ENCODE measurements at places on chromosomes 11 and 22.

GRCh38 chr11:35420371-35420770, 1.0 kb upstream of the SLC1A2 start:
- DNase-seq: no peak

DNA sequence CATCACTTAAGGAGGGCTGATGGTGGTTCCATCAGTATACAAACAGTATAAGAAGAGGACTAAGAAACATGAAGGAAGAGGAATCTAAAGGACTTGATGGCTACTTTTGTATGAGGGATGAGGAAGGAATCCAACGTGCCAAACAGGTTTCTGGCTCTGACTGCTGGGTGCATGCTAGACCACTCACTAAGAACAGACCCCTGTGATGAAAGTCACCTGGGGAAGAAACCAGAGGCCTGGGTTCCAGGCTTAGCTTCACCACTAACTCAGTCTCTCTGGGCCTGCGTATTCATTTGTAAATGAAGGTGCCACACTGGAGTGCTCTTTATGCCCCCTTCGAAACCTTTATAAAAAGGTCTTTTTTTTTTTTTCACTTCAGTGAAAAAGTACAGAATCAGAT, 55.1 kb downstream of the AAMDC start:
- no peak for DNase-seq

DNA sequence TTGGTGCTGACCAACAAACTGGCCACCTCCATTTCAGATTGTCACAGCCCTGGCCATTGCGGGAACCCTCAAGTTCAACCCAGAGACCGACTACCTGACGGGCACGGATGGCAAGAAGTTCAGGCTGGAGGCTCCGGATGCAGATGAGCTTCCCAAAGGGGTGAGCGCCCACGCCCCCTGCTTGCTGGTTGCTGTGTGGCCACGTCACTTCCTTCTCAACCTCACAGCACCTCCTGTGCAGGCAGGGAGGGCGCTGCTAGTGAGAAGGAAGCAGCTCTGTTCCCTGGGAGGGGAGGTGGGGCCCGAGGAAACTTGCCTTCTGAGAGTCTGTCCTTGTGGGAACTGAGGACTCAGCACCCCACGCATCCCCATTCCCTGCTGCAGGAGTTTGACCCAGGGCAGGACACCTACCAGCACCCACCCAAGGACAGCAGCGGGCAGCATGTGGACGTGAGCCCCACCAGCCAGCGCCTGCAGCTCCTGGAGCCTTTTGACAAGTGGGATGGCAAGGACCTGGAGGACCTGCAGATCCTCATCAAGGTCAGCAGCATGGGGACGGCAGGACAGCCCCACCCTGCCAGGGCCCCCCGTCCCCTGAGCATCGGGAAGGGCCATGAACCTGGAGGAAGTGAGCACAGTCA, 19.3 kb downstream of the POLR3H start:
- DNase-seq: peak; percentile 56

DNA sequence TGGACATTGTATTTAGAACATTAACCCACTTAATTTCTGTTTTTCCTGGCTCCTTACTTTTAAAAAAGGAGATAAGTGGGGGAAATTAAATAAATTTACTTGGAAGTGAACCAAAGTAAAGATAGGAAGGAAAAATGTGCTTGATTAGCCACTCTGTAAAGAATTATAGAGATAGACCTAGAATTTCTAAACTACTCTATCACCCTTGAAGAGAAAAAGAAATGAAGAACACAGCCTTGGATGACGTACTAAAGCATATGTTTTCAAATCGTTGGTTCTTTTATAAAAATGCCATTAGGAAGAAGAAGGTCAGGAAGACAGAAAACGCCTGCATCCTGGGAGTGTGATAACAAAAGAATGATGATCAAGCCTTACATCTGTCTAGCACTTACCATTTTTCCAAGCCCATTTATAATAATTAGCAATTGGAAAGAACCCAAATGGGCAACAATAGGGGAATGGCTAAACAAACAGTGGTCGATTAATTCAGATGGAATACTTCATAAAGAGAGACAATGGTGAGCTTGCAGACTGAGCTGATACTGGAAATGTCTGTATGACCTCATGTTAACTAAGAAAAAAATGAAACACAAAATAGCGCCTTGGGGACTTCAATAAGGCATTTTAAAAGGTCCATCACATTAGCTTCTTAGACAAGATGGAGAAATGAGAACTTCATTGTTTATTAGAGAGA, 81.0 kb upstream of the LRRC55 start:
- DNase-seq: no peak

DNA sequence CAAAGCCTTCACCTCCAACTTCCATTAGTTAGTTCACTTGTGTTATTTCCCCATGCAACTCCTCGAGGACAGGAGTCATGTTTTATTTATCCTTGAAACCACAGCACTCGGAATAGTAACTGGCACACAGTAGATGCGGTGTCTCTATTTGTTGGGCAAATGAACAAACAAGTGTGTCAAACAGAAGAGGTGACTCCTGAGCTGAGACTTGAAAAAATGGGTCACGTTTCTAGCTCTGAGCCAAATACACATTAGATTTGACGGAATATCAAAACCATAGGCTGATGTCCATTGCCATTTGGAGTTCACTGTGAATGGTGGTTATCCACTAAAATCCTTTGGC, 68.9 kb downstream of the C11orf91 start:
- no peak for DNase-seq

DNA sequence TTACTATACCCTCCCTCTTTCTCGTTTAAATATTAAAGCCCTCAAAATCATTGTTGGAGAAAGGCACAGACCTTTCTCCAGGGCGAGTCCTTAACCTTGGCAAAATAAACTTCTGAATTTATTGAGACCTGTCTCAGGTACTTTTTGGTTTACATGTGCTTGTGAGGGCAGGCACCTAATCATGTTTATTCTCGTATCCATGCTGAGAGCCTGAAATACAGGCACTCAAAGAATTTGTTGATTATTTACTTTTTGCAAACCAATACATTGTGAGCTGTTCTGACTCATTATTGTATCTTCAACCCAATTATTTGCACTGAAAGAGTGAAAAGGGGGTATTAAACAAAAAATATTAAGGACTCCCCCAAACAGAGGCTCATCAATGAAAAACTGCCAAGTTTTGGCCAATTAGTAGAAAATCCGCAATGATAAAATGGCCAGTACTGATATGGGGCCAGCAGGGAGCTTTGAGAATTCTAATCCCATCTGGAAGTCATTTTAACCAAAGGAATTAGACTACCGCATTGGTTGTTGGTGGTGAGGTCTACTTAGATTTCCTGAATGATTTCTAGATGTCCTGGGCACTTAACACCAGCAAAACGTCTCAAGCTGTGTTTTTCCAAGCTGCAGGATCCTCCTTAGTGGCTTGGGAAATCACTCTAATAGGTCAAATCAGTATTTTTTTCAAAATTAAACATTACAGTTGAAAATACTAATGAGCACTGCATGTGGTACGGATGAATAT, 157.3 kb downstream of the SWAP70 start:
- no peak for DNase-seq

DNA sequence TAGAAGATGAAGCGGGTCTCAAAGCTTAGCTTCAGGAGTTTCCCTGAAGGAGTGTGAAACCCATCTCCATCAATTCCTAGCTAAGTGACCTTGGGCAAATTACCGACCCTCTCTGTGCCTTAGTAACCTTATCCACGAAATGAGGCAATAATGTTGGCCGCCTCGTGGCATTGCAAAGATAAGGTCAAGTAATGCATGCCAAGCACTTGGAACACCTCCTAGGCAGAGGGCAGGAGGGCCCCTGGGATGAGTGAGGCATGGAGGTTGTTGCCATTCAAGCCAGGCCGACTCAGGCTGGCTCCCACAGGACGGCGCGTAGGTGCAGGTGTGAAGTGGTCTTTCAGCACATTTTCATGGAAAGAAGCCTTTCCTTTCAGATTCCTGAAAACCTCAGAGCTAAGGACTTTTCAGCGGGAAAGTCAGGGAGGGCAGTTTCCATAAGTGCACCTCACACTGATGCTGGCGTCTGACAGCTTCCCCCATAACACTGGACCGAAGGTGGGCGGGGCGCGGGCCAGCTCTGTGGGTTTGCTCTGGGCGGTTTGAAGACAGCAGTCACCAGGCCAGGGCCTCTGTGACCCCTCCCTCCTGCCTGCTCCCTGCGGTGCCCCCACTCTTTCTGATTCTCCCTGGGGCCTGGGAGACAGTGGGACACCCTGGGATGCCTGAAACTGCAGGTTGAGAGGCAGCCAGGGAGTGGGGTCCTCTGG, 25.2 kb downstream of the RPS6KA4 start:
- no peak for DNase-seq

DNA sequence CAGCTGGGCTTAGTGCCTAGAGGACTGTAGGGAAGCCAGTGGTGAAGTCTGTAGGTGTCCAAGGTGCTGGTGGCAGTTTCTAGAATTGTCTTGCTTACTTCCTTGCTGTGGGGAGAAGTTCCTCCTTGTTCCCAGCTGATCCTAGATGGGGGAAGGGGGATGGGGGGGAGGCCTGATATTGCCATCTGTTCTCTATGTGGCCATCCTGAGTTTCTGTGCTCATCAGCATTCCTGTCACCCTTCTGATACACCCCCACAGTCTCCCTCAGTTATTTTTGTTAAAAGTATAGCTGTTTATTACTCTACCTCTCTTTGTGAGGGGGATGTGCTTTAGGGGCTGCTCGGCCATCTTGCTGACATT, 36.5 kb downstream of the MADD start:
- DNase-seq: no peak

GRCh38 chr11:108902027-108902469, 237.2 kb downstream of the DDX10 start:
- no peak for DNase-seq

- no peak for DNase-seq
Observed at GRCh38 chr11:31355817-31356216, 13.7 kb downstream of the DCDC1 start.

- no peak for DNase-seq
Observed at GRCh38 chr22:30326255-30326705, 461 bp downstream of the TBC1D10A start.

All from stimulated activated CD4-positive, alpha-beta T cell treated with anti-CD3 and anti-CD28 coated beads, TNF-alpha, amount 100 ng/mL, for 48 hours (primary cell).